ENCODE measurements at places on chromosomes 3 and 15.

GRCh38 chr3:105559856-105560255 lies 193.1 kb downstream of the ALCAM start:
- DNase-seq = no peak

DNA sequence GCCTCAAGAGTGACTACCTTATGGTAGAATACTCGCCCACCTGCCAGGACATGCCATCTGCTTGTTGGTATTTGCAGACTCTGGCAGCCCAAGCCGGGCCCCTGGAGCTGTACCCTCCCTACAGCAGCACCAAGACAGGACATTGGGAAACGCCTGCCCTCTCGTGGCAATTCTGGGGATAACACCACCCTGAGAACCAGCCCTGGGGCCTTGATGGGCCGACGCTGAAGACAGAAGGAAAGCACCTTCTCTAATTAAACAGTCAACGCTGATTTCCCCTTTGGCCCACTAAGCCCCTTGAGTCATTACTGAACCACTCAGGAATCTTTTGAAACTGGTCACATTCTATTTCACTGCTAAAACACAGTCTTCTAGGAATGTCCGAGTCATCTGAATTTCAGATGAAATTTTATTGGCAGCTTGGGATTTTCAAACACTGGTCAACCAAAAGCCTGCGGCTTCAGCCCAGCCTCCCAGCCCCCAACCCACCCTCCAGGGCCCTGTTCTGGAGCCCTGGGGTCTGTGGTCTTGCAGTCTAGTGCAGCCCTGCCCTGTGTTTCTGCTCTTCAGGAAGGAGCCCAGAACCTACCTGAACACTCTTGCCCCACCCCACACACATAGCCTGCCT lies 91.3 kb downstream of the TMEM266 start:
- DNase-seq = peak; percentile 89

DNA sequence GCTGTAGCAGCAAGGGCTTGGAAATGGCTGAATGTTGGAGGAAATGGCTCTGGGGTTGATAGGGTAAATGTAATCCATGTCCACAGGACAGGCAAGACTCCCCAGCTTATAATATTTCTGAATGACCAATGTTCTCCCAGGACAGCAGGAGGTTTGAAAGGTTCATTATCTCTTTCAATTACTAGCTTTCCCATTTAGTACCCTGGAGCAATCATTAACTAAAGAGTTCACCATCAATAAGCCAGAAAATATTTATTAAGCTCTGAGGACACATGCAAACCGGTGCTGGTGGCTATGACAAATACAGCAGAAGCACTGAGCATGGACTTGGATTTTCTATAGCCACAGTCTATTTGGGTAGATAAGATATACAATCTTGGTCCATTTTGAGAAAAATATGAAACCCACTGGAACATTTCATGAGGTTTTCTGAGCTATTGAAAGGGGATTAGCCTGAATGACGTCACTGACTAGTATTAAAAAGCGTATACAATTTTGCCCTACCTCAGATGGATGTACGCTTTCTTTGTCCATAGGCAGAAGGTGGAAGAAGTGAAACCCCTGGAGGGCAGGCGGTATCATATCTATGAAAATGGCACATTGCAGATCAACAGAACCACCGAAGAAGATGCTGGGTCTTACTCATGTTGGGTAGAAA lies 166.2 kb downstream of the CHL1 start:
- no peak for DNase-seq

GRCh38 chr3:15496341-15496664 lies 25.2 kb downstream of the COLQ start:
- DNase-seq = no peak

- no peak for DNase-seq
These were observed 26.4 kb upstream of the PIGZ start for GRCh38 chr3:196995027-196995426.

- DNase-seq = no peak
These were observed 11.4 kb upstream of the GNAI2 start for GRCh38 chr3:50224639-50225038.

DNA sequence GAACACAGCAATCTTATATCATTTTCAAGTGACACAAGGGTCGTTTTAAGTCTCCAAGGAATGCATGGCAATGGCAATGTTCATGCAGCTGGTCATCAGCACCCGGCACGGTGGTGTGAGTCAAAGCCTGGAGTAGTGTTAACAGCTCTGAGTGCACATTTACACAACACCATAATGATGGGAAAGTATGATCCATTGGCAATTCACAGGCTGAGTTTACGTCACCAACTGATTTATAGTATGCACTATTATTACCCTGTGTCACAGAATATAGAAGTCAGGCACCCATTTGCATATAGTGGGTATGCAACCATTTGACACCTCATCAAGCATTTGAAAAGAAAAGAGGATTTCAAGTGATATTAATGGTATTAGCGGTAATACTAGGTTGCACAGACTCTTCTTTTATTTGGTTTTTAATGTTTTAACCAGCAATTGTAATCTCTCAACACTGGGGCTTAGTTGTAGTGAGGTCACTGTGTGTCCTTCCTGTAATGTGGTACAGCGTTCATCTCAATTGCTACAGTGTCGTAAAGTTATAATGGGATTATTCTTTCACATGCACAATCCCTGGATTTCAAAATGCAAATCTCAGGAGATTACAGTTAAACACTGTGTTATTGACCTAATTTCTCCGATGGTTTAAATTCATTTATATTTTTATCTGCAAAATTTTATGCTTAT lies 113.8 kb downstream of the C3orf38 start:
- DNase-seq = no peak

DNA sequence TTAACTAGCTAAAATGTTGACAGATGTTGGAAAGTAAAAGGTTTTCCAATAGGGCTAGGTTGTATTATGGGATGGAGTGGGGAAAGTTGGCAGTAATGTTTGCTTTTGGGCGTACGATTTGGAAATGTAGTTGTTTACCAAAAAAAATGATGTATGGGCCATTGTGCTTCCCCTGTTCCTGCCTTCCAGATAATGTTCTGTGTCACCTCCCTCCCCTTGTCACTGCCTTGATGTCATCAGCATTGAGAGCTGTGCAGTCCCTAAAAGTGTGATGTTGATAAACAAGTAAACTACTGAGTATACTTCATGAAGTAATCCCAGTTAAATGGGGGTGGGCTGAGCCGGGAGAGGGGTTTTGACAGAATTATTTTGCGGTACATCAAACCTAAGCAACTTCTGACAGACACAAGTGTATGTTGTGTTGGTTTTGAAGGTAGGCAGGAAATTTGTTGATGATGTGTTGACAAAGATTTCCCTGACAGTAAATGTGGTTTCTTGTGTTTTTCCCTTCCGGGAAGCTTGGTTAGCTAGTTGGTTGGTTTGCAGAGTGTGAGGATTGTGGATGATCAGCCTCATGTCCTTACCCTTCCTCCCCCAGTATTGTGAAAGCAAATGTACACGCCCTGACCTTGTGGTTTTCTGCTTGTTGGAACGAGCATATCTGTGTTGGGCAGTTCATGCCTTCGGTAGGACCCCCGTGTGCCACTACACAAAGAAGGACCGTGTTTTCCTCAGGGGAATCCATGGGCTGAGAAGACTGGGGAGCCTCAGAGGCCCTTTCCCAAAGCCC lies 87.3 kb downstream of the PGPEP1L start:
- no peak for DNase-seq

- DNase-seq = peak; percentile 65
These were observed at the start of gene BDH1 for GRCh38 chr3:197555281-197556261. Gene BDH1, minus strand, starts transcription at chr3:197555968. Its CDS starts 9,525 bp downstream, at chr3:197546443.

DNA sequence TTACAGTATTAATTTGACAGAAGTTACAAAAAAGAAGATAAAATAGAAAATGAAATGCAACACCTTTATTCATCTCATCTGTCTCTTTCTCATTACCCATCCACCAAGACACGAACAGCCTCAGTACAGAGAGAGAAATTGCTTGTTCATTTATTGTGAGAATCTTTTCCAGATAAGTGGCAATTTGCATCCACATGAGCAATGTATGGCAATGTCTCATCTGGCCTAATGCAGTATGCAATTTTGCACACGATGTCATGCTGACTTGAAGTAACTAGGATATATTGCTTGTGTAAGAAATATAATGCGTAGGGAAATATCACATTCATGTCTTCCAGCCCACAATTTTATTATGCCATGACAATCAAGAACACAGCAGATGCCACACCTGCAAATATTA lies 866.9 kb downstream of the ROBO1 start:
- no peak for DNase-seq

GRCh38 chr3:123397921-123398785 lies 50.7 kb downstream of the ADCY5 start:
- no peak for DNase-seq

DNA sequence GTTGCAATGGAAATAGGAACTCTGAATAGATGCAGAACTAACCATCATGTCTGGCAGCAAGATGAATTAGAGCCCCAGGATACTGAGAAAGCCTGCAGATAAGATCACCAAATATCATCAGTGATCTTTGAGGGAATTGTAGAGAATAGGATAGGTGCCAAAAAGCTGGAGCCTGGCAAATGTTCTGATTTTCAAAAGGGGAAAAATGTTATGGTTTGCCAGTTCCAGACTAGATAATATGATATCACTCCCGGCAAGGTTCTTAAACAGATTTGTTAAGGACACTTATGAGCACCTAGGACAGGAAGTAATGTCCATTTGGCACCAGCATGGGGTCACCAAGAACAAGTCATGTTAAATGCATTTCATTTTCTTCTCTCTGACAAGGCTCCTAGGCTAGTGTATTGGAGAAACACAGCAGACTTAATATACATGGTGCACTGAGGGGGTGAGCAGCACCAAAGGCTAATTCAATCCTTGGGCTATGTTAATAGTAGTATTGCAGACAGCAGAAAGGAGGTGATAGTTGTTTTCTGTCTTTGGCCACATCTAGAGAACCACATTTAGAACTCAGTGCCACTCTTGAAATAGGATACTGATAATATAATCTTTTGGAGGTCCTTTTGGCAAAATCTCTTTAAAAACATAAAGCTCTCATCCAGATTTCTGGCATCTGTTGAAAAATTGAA lies 4.8 kb downstream of the SRGAP3 start:
- no peak for DNase-seq

DNA sequence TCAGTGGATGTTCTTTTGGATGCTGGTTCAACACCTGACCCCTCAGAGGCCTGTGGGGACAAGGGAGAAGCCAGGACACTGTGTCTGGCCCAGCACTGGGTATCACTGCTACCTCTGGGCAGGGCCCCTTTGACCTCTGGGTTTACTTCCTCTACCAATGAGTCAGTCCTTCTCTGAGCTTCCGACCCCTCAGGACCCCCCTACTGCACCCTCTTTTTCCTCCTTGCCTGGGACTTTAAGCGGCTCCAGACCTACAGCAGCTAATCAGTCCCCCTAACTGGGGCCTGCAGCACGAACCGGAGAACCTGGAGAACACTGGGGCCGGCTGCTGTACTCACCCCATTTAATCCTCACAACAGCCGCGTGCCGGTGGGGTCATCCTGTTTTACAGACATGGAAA lies 3.8 kb downstream of the CHST14 start:
- DNase-seq = no peak

DNA sequence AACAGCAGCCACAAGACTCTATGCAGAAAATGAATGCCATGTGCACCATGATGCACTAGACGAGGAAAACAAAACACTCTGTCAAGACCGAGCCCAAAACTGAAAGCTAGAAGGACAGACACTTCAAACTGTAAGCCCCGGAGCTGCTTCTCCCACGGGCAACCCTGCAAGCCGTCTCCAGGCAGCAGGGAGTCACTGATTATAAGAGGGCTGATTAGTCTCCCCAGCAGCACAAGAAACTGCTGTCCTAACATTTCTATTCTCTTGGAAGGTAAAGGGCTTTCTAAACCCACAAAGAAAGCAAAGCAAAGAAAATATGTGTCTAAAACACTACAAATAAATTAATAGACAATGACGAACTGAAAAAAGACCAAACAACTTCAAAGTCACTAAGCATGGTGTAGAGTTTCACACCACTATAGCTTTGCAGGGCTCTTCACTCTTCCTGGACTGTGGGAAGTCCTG lies 15.5 kb downstream of the TBC1D2B start:
- DNase-seq = no peak

GRCh38 chr15:92661956-92662355 lies 6.4 kb upstream of the FAM174B start:
- DNase-seq = no peak

- DNase-seq = no peak
These were observed 59.5 kb downstream of the PIK3CB start for GRCh38 chr3:138775254-138775595.

- no peak for DNase-seq
These were observed 55.0 kb upstream of the CHD2 start for GRCh38 chr15:92845126-92845508.

- no peak for DNase-seq
These were observed 46.9 kb downstream of the SENP2 start for GRCh38 chr3:185632996-185633395.

- no peak for DNase-seq
These were observed 868.6 kb upstream of the SEMA6D start for GRCh38 chr15:46848704-46849103.

DNA sequence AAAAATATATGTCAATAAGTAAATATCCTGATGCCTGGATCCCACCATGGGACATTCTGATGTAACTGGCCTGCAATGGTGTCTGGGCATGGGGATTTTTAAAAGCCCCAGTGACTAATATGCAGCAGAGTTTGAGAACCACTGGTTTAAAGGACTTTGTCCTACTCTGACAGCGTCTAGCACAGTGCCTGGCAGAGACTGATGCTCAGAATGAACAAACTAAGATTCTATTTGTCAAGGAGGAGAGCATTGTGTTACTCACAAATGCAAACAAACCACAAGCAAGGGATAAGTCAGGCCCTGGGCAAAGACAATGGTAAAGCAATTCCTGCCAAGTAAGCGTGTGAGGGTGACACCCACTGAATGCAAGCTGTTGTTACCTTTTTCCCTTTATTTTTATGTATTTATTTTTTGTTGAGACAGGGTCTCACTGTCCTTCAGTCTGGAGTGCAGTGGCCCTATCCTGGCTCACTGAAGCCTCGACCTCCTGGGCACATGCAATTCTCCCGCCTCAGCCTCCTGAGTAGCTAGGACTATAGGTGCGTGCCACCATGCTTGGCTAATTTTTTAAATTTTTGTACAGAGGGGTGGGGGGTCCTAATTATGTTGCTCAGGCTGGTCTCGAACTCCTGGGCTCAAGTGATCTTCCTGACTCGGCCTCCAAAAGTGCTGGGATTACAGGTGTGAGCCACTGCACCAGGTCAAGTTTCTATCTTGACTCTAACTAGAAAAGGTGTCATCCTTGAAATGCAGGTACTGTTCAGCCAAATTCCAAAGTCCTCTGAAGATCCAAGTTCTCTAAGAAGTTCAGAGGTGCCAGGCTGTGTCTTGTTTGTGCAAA lies 909 bp upstream of the GPD1L start:
- no peak for DNase-seq

GRCh38 chr3:181050738-181051137 lies 61.2 kb upstream of the DNAJC19 start:
- no peak for DNase-seq

- DNase-seq = no peak
These were observed 16.7 kb upstream of the KLF15 start for GRCh38 chr3:126373682-126374601.

- DNase-seq = no peak
These were observed 5.1 kb downstream of the RNU6-1 start for GRCh38 chr15:67834581-67835296.

GRCh38 chr3:74839566-74839965 lies 225.1 kb upstream of the CNTN3 start:
- no peak for DNase-seq

GRCh38 chr15:60883691-60884640 lies 345.1 kb downstream of the RORA start:
- no peak for DNase-seq
